Liver (tissue), 10 donors: ENCODE measurements at places on chromosomes 3 and 15. TPM values are rescaled to one million over a fixed set of nuclear protein-coding genes. Genes with fewer than 3 reads are reported as not detected.

- no peak overlapping the region for H3K4me3 ChIP-seq
- no peak overlapping the region for H3K27ac ChIP-seq
Observed at GRCh38 chr3:33377489-33377888, 62.7 kb downstream of the UBP1 start.

DNA sequence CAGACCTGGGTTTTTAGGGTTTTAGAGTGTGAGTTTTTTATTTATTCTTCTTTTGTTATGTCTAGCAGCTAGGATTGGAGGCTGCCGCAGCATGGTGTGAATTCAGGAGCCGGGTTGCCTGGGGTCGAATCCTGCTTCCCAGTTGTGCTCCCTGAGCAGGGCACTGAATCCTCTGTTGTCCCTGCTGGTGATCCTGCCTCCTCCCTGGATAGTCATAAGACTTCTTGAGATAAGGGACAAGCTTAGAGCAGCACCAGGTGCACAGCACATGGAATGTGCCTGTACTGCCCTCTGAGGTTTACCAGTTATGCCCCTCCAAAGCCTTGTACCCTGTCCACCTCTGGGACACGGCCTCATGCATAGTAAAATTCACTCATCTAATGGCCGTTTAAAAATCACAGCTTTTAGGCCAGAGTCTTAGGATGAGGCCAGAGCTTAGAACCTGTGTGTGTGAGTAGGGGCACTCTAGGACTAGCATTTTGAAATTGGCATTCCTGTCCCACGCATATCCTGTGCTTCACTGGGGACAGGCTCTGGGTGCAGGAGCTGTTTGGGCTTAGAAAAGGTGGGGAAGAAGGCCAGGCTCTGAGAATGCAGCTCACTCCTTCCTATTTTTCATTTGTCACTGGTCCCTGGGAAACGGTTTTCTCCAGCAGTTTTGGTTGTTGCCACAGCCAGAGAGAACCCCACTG, 47.7 kb downstream of the CHCHD6 start:
- no peak overlapping the region for H3K4me3 ChIP-seq
- no peaks in the 10 kb centered on the region for H3K27me3 ChIP-seq
- no peaks in the 10 kb centered on the region for H3K36me3 ChIP-seq
- H3K4me1 ChIP-seq, result no peaks in the 10 kb centered on the region
- no peak overlapping the region for H3K27ac ChIP-seq

Gene HRG
- 837 TPM for polyA plus RNA-seq

DNA sequence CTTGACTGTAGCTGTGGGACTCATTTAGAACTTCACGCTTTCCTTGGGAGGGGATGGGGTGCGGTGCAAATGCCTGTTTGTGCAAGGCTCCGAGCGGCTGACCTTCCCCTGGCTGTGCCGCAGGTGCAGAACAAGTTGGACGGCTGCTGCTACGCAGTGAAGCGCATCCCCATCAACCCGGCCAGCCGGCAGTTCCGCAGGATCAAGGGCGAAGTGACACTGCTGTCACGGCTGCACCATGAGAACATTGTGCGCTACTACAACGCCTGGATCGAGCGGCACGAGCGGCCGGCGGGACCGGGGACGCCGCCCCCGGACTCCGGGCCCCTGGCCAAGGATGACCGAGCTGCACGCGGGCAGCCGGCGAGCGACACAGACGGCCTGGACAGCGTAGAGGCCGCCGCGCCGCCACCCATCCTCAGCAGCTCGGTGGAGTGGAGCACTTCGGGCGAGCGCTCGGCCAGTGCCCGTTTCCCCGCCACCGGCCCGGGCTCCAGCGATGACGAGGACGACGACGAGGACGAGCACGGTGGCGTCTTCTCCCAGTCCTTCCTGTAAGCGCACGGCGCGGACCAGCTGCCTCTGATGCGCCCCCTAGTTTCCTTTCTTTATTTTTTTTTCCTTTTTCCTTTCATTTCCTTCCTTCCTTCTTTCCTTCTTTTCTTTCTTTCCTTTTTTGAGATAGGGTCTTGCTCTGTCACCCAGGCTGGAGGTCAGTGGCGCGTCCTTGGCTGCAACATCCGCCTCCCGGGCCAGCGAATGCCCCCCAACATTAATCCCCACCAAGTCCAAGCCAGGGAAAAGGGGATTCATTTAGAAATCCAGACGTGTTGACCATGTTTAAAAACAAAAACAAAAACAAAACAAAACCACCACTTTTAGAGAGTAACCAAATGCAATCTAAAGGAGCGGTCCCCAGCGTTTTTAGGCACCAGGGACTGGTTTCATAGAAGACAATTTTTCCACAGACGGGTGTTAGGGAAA, 42.7 kb downstream of the EIF2AK4 start:
- H3K27ac ChIP-seq, result peak overlapping the region; percentile 93
- DNase-seq, result peak; percentile 67
- H3K36me3 ChIP-seq, result peaks cover 15% of the 10 kb centered on the region
- H3K4me1 ChIP-seq, result peaks cover 11% of the 10 kb centered on the region
- no peaks in the 10 kb centered on the region for H3K27me3 ChIP-seq

DNA sequence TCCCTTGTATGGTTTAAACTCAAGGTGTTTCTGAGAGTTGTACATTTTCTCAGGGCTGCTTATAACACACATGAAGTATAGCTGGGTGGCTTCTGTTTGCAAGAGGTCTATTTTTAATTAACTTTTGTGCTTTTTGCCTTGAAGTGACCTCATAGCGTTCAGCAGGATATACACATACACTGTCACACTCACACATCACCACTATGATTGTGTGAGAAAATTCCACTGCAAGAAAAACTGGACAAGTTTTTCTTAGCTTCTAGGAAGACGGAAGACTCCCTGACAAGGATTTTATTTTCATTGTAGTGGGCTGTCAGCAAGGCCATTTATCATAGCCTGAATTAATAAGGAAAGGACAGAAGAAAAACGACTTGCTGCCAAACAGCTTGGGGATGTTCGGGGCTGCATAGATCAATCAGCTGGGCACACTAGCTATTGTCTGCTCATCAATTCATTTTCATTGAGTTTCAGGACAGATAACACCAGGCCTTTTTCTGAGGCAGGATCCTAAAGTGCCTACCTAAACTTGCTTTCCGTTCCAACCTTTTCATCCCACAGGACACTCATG, 192.8 kb upstream of the CRBN start:
- DNase-seq, result no peak
- no peaks in the 10 kb centered on the region for H3K27me3 ChIP-seq
- H3K36me3 ChIP-seq, result no peaks in the 10 kb centered on the region
- no peak overlapping the region for H3K4me3 ChIP-seq
- H3K4me1 ChIP-seq, result no peaks in the 10 kb centered on the region

Gene DALRD3
- polyA plus RNA-seq, result 9.9 TPM

DNA sequence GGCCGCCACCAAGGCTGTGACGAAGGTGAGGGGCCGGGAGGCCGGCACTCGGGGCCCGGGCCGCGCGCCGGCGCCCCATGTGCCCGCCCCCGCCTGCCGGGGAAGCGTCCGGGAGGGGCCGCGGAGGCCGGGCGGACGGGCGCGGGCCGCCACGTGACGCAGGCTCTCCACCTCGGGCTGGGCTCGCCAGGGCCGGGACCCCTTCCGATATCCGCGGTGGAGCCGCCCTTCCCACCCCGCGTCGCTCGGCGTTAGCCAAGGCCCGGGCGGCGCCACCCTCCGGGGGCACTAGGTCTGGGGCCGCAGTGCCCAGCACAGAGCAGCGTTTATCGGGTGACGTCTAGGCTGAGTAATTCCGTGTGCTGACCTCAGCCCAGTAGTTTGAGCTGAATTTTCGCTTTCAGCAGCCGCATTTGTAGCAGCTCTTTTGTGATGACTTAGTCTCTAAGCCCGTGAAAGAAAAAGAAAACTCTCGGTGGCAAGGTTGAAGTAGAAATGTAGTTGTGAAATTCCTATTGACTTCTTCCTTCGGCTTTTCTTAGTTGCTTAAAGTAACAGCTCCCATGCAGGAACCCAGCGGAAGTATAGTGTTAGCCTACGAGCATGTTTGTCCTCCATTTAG, 885 bp downstream of the CDV3 start:
- no peaks in the 10 kb centered on the region for H3K27me3 ChIP-seq
- H3K4me1 ChIP-seq, result peaks cover 27% of the 10 kb centered on the region
- DNase-seq, result peak; percentile 83

GRCh38 chr15:35720019-35720418, 174.1 kb upstream of the DPH6 start:
- H3K4me1 ChIP-seq, result no peaks in the 10 kb centered on the region
- H3K27ac ChIP-seq, result no peak overlapping the region
- no peak for DNase-seq
- no peaks in the 10 kb centered on the region for H3K36me3 ChIP-seq

DNA sequence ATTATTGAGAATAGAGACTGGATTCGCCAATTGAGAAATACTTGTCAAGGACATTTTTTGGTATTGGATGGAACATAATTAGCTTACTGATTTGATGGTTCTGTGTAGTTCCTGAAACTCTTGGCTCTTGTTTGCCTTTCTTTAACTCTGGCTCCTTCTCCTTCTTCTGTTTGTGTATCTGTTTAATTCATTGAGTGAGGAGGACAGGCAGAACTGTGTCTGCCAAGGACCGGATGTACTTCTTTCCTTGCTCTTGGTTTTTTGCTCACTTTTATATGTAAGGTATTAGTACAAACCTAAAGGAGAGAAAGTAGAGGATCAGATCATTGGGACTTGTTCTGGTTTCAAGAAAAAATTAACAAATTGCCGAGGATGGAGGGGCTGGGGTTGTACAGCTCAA, 48.9 kb downstream of the TCF12 start:
- DNase-seq, result no peak
- H3K27ac ChIP-seq, result no peak overlapping the region
- no peak overlapping the region for H3K4me3 ChIP-seq
- H3K36me3 ChIP-seq, result no peaks in the 10 kb centered on the region

Gene PLA2G4E
- polyA plus RNA-seq, result not detected

- H3K4me3 ChIP-seq, result no peak overlapping the region
- H3K4me1 ChIP-seq, result peaks cover under 1% of the 10 kb centered on the region
- H3K36me3 ChIP-seq, result no peaks in the 10 kb centered on the region
- no peak overlapping the region for H3K27ac ChIP-seq
- no peak for DNase-seq
- no peaks in the 10 kb centered on the region for H3K27me3 ChIP-seq
Observed at GRCh38 chr15:60563066-60563465, 84.1 kb upstream of the ICE2 start.

Gene C15orf62
- 0.43 TPM for polyA plus RNA-seq

- H3K27me3 ChIP-seq, result no peaks in the 10 kb centered on the region
- no peak overlapping the region for H3K27ac ChIP-seq
- H3K4me1 ChIP-seq, result no peaks in the 10 kb centered on the region
- DNase-seq, result no peak
- no peaks in the 10 kb centered on the region for H3K36me3 ChIP-seq
Observed at GRCh38 chr3:59118928-59119327, 69.1 kb upstream of the CFAP20DC start.

Gene CACNA2D2
- polyA plus RNA-seq, result 0.14 TPM

GRCh38 chr15:26690778-26691177, 82.1 kb downstream of the GABRB3 start:
- no peaks in the 10 kb centered on the region for H3K27me3 ChIP-seq
- H3K4me3 ChIP-seq, result no peak overlapping the region
- H3K4me1 ChIP-seq, result no peaks in the 10 kb centered on the region
- no peaks in the 10 kb centered on the region for H3K36me3 ChIP-seq

Gene ITIH1
- polyA plus RNA-seq, result 1,291 TPM

Gene GABRA5
- polyA plus RNA-seq, result not detected

- no peak overlapping the region for H3K27ac ChIP-seq
- H3K27me3 ChIP-seq, result peaks cover 29% of the 10 kb centered on the region
- no peaks in the 10 kb centered on the region for H3K36me3 ChIP-seq
- H3K4me3 ChIP-seq, result no peak overlapping the region
- no peak for DNase-seq
- H3K4me1 ChIP-seq, result peaks cover 11% of the 10 kb centered on the region
Observed at GRCh38 chr3:120909602-120909878, 1.5 kb downstream of the STXBP5L start.

Gene NIPA2
- polyA plus RNA-seq, result 15.2 TPM

GRCh38 chr3:3848923-3849275, 49.7 kb downstream of the LRRN1 start:
- no peak overlapping the region for H3K27ac ChIP-seq
- no peaks in the 10 kb centered on the region for H3K27me3 ChIP-seq
- H3K36me3 ChIP-seq, result no peaks in the 10 kb centered on the region
- H3K4me3 ChIP-seq, result no peak overlapping the region
- H3K4me1 ChIP-seq, result peaks cover 7% of the 10 kb centered on the region
- no peak for DNase-seq
